ENCODE measurements at places on chromosomes 6 and 20.
A peak's percentile ranks its signal among the peaks of the same experiment; 100 is the strongest.

- DNase-seq = peak; percentile 10
These were observed 200.3 kb downstream of the EPM2A start for GRCh38 chr6:145534989-145535388.

- no peak for DNase-seq
These were observed 53.6 kb upstream of the EDN3 start for GRCh38 chr20:59246691-59247400.

DNA sequence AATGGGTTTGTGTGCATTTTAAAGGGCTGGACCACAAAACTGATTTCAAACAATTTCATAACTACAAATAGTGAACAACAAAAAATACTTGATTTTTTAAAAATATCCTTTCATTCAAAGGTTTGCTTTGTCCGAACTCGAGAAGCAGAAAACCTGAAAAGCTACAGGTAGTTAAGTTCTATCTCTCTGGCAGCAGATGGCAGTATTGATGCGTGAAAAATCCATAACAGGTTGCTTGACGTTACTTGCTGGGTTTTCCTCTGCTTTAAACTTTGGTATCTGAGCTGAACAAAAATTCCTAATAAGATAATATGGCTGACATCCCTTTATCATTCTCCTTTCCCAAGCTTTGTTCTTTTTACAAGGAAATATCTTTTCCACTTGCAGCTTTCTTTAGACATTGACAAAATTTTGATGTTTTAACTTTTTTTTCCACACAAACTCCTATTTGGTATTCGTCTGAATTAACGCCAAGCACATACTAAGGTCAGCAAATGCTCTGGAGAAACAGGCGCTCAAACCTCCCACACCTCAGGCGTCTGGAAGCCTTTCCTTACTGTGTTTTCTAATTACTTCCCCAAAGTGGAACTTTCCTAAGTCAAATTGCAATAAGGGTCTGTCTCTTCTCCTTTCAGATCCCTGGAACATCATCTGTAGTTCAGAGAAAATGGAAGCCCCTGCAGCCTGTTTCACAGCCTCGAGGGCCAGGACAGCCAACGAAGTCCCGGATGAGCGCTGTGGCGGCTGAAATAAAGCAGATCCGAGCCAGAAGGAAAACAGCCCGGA lies 50.3 kb upstream of the GFRAL start:
- peak; percentile 74 for DNase-seq

DNA sequence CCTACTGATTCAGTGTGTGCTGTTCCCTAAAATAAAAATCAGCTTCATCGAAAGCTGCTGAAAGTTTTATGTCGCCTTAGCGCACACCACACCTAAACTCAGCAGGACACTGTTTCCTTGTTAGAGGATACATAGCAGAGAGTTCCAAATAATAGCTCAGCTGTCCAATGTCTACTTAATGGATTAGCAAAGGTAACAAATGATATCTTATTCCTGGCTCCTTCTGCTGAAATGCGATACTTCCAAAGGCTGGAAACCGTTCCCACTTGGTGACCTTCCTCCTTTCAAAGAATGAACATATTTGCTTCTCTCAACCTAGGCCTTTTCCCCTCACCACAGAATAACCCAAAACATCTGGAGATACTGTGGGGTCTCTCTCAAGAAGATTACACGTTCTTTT lies 189.5 kb upstream of the GMDS start:
- no peak for DNase-seq

DNA sequence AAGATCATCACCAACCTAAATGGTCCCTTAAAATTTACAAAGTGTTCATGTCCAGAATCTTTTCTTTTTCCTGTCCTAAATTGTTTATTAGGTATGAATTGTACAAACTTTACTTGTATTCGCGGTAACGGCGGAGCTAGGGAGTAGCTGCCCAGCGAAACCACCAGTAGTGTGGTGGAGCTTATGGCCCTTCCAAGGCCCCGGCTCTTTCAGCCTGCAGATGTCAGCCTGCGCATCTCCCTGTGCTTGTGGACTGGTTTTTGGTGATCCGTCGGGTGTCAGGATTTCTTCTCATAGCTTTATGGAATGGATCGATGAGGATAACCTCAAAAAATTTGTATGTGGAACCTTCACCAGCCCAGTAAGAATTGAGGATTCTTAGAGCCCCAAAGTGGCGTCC lies 27.2 kb upstream of the ENPP1 start:
- no peak for DNase-seq

- DNase-seq = peak; percentile 66
These were observed 12.4 kb downstream of the SIRPA start for GRCh38 chr20:1907586-1907985.

DNA sequence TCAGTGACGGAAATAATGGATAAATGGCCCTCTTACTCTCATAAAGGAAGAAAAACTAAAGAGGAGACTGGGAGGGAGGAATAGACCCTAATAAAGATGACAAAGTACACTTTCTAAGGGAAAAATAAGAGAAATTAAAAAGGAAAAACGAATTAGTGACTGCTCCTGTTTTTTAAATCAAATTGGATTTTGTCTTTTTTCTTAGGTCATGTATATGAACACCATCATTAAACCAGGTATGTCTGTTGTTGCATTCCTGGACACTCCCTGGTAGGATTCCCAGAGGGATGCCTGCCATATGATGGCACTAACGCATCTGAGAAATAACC lies 59.4 kb upstream of the BTN3A2 start:
- DNase-seq = no peak

DNA sequence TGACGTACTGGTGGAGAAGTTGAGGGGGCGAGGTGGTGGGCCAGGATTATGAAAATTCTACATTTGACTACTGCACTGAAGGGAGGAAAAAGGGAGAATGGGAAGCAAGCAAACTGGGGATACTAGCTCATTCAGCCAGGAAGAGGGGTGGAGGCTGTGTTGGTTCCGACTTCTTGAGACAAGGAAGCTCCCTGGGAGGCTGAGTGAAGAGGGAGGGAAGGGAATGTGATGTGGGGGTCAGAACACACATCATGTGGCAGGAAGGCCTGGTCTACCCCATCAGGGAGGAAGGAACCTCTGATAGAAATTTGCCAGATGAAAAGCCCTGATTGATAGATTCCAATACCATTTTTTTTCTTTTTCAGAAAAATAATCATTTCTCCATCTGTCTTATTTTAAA lies 28.8 kb upstream of the MCHR2 start:
- DNase-seq = no peak

DNA sequence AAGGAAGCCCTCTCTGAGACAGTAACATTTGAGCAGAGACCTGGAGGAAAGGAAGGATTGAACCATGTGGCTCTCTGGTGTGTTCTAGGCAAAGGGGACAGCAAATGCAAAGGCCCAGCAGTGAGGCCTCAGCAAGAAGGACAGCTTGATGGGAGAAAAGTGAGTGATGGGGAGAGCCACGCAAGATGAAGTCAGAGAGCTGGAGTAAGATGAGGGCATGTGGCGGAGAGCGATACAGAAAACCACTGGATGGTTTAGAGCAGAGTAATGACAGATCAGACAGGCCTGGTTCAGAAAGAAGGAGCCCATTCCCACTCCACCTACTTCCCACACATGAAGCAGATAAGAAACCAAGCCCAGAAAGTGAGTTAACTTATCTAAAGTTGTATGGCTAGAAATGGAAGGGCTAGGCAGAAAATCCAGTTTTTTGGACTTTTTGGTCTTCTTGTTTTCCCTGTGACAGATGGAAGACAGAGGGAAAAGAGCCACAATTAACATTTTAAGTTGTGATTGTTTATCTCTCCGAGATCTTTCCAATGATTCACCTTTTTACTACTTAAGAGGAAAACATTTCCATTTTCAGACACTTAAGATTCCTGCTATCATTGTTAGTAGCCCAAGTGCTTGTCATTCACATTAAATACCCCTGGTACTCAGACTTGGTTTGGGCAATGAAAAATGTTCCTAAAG lies 723 bp upstream of the SNPH start:
- DNase-seq = no peak

DNA sequence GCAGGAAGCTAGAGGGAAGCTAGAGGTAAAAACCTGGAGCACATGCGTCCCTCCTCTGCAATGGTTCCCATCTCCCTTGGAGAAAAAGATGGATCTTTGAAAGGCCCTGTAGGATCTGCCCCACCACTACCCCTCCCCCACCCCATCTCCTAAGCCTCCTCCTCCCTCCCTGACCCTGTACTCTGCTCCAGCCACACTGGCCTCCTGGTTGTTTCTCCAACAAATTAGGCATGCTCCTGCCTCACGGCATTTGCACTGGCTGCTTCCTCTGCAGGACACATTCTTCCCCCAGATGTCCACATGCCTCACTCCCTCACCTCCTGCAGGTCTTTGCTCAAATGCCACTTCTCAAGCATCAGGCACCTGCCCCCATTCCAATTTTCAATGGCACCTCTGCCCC lies 45.5 kb downstream of the UBE2V1 start:
- DNase-seq = no peak

- DNase-seq = no peak
These were observed 63.7 kb downstream of the PSMG4 start for GRCh38 chr6:3322366-3322890.

- no peak for DNase-seq
These were observed 829.4 kb downstream of the EPHA7 start for GRCh38 chr6:92589996-92590395.

DNA sequence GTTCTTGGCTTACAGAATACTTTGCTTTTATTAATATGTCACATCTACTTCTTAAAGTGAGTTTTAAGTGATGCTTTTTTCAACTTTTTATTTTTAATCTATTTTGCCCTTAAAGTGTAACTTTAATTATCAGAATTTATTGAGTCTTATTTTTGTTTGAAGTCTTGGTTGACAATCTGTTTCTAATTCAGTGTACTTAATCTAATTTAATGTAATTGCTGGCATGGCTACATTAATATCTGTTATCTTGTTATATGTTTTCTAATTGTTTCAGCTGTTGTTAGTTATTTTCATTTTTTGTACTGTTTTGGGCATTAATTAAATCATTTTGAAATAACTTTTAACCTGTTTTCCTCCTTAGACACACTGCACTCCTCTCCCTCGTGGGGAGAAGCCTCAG lies 558.7 kb upstream of the EYS start:
- no peak for DNase-seq

- no peak for DNase-seq
These were observed 35.9 kb downstream of the MOXD1 start for GRCh38 chr6:132365281-132365907.

DNA sequence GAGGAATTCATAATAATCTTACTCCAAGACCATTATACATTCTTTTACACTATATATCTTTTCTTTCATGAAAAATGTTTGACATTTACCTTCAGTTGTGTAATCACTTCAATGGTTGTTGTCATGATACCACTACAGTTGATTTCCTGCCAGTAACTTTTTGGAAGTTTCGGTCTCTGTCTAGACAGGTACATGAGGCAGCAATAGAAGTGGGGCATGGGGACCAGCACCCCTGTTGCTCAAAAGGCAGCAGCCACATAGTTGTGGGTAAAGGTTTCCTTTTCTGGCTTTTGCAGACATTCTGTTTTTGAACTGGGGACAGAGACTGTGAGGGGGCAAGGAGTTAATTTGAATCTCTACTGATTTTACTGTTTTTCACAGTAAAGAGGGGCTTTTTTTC lies 14.1 kb downstream of the SAMD5 start:
- DNase-seq = no peak

DNA sequence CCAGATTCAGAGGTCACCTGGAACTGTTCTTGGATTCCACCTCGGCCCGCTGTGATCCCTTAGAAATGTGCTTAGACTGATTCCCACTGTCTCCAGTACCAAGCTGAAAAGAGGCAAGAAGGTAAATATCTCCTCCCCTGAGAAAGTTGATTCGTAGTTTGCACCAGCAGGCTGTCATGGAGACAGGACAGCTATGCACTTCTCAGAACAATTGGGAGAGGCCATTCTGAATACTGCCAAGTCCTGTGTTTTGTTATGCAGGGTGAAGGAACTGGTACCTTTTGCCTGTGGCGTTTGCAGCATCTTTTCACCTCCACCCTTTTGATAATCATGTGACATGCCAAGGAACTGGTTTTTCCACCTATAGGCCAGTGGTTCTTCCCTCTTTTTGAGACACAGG lies 58.2 kb upstream of the RNGTT start:
- DNase-seq = no peak

DNA sequence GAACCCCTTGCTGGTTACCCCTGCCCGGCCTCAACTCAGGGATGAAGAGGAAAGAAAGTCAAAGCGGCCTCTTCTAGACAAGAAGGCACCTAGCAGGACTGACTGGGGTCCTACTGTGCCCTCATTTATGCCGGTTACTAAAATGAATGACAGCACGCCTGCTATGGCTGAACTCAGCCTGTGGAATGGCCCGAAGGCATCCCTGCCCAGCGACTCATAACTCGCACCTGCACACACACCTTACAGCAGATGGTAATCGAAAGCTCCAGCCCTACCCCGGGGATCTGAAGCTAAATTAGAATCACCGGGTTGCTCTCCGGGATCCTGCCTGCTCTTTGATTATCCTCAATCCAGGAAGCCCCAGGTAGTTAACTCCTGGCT lies 747 bp upstream of the TXNDC5 start:
- DNase-seq = no peak

- peak; percentile 69 for DNase-seq
These were observed 40.8 kb upstream of the FOXP4 start for GRCh38 chr6:41505122-41506049.

GRCh38 chr20:7848351-7848750 lies 91.9 kb downstream of the HAO1 start:
- no peak for DNase-seq

DNA sequence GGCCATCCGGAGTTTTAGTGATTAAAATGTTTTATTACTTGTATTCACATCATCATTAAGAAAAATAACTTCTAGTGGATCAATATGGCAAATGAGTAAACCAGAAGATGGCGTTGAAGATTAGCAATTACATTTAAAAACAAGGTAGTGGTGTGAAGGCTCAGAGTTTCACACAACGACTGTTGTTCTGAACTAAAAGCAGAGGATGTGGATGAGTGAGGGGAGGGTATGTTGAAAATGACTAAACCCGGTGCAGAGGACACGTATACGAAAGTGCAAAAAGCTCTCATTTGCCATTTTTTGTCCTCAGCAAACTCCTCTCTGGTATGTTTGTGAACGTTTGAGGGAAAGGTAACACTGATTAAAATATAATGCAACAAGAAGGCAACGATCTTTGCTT lies 1.9 kb upstream of the IRF4 start:
- peak; percentile 10 for DNase-seq

- DNase-seq = no peak
These were observed 26.4 kb upstream of the SLC9A8 start for GRCh38 chr20:49786196-49786595.

DNA sequence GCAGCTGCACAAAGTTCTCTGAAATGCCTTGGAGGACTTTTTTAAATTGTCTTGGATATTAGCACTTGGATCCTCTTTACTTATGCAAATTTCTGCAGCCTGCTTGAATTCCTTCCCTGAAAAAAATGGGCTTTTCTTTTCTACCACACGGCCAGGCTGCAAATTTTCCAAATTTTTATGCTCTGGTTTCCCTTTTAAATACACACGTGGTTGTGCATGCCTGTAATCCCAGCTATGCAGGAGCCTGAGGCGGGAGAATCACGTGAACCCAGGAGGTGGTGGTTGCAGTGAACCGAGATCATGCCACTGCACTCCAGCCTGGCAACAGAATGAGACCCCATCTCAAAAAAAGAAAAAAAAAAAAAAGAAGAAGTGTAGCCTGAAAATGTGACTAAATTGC lies 76.1 kb upstream of the PRND start:
- DNase-seq = no peak

All from fibroblast of mammary gland (primary cell).